ENCODE measurements at places on chromosomes 1 and 21.

- DNase-seq: no peak
Measured at GRCh38 chr1:161374373-161374772, 6.7 kb upstream of the CFAP126 start.

- DNase-seq: no peak
Measured at GRCh38 chr1:230425252-230426091, 660 bp downstream of the PGBD5 start.

DNA sequence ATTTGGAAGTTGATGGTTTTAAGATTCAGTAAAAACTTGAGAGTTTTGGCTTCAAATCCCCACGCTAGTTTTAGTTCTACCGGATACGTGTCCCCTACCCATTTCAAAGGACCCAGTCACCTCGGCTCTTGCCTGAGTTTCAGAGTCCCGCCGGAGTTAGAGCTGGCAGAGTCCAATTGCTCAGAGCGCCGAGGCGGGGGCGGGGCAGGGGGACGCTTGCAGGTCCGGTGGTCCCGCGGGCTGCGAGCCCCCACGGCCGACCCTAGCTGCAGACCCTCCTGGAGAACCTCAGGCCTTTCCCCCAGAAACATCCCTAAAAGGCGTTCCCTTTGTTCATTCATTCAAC is 765 bp upstream of the VPS45 start:
- DNase-seq: no peak

DNA sequence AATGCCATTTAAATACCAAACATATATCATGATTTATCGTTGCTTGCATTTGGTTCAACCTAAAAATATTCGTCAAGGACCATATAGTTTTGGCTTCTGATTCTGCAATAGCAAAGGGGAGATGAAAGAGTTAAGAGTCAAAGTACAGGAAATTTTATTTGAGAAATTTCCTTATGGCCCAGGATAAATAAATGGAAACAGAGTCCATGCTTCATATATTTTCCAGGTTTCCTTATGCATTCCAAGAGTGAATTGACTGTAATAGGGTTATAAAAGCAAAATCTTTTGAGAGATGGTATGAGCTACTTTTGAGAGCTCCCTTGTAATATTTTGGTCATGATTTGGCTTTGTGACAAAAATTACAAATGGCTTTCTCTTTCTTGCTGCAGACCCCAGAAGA is 140.1 kb downstream of the HMCN1 start:
- no peak for DNase-seq

GRCh38 chr1:17521946-17522612 is 17.4 kb upstream of the ARHGEF10L start:
- DNase-seq: no peak

DNA sequence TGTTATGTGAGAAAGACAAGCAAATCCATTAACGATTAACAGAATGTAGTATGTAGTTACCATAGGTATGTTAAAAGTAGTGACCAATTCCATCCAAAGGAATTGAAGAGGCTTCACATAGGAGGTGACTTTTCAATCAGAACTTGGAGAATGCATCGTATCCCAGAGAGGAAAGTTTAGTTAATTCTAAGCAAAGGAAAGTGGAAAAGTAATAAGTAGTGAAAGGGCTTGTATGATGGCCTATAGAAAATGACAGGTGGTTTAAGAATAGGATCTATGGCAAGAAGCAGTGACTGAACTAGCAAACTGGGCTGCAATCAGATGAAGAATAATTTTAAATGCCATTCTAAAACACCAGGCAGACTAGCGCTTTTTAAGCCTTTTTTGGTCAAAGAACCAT is 16.6 kb downstream of the SCMH1 start:
- no peak for DNase-seq

GRCh38 chr1:44696789-44697345 is 22.4 kb downstream of the ARMH1 start:
- DNase-seq: peak; percentile 36

DNA sequence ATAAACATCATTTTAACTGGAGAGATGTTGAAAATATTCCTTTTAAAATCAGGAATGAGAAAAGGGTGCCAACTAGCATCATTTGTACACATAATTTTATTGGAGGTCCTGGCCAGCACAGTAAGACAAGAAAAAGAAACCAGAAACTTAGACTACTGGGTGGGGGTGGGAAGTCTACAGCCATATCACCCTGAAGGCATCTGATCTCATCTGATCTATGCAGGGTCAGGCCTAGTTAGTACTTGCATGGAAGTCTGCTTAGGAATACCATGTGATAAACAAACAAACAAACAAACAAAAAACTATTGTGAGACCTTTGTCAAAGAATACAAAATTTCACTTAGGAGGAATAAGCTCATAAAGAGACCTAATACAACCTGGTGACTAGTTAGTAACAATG is 54.2 kb downstream of the EIF2B3 start:
- no peak for DNase-seq

DNA sequence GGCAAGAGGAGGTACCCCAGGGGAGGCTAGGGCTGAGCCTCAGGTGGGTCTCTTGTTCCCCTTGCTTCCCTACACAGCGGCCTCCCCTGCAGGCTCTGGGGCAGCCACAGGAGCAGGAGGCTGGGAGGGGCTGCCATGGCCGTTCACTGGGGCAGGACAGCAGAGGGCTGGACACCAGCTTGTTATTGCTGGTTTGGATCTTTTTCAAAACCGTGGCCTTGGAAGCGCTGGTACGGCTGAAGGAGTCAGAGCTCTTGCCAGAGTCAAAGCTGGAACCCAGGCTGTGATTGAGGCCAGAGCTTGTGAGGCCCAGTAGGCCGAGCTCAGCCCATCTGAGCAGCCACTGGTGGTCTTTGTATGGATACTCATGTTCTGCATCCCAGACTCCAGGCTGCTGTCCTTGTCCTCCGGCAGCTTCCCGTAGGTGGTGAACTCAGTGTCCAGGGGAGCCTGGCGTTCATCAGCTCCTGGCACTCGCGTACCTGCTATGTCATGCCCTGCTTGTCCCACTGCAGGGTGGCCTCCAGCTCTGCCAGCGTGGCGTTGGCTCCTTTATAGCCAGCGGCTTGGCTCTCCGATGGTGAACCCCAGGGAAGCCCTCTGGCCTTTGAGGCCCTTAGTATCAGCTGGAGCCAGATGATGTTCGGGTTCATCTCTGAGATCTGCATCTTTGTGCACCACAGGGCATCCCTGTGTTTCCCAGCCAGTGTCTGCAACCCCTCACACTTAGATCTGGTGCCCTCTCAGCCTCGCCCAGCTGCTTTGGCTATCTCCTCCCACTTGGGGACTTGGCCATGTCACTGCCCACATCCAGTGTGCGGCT is 40.3 kb upstream of the THEM4 start:
- no peak for DNase-seq

- DNase-seq: no peak
Measured at GRCh38 chr1:244820131-244820530, 15.3 kb upstream of the COX20 start.

GRCh38 chr1:64727861-64728260 is 17.0 kb upstream of the RAVER2 start:
- DNase-seq: no peak

GRCh38 chr21:41673071-41673470 is 93.8 kb downstream of the RIPK4 start:
- DNase-seq: no peak

DNA sequence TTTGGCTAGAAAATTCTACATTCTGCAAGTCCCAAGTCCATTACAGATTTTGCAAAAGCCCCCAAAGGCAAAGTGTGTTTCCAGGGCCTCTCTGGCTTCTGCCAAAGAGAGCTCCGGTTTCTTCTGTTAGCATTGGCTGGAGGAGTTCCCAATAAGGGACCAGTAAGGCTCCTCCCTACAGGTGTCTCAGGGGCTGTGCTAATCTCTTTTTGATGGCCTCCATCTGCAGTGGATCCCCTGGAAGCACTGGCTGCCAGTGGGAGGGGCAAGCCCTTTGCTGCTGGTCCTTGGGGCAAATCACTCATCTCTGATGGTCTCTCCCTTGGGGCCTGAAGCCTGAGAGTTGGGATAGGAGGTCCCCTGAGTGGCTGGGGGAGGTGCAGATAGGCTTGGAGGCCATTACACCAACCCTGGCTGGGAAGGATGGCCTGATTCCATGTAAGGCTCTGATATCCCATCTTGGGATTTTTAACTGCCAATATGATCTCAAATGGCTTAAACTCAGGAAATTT is 89.1 kb upstream of the USP24 start:
- DNase-seq: no peak

GRCh38 chr21:33238565-33239255 is 9.0 kb downstream of the IFNAR2 start:
- no peak for DNase-seq

DNA sequence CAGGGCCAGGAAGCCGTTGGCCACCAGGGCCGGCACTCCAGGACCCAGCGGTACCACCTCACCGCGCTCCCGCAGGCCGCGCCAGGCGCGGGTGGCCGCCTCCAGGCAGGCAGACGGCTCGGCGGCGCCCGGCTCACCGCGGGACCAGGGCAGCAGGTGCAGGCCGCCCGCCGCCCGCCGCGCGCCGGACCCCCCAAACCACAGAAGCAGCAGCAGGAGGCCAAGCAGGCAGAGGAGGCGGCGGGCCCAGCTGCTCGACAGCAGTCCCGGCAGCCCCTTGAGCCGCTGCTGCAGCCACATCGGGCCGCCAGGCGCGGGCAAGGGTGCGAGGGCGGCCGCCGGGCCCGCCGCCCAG is 312 bp downstream of the KIAA2013 start:
- DNase-seq: no peak

- DNase-seq: no peak
Measured at GRCh38 chr1:38151399-38151798, 104.8 kb upstream of the POU3F1 start.

DNA sequence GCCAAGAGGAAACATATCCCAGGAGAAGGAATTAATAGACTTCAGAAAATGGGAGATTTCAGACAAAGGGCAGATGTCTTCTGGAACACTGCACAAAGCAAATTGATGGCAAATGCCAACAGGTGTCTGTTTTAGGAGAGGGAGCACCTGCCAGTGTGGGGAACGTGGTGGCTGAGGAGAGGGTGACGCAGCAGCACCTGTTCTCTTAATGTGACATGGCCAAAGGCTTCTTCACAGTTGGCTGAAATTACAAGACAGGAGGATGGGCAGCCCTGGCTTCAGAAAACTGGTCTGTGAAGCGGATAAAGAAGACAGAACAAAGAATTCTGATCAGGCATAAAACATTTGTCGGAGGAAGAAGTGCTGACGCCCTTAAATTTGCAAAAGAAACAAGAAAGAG is 178.7 kb upstream of the RUNX1 start:
- DNase-seq: no peak

DNA sequence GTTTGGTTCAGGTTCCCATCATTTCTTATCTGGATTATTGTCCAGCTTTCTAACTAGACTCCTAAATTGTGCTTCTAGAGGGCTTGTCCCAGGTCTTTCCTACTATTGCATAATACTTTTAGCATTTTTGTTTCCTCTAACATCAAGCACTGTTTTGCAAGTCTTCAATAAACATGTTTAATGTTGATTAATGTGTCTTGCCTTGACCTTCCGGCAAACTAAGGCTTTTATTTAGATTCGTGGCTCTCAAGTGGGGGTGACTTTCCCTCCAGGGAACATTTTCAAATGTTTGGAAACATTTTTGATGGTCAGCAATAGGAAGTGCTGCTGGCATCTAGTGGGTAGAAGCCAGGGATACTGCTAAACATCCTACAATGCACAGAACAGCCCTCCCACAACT is 90.7 kb downstream of the RPE65 start:
- no peak for DNase-seq

- no peak for DNase-seq
Measured at GRCh38 chr1:193971595-193971994, 785.2 kb upstream of the B3GALT2 start.

GRCh38 chr21:33397717-33398116 is 5.5 kb upstream of the IFNGR2 start:
- DNase-seq: no peak

GRCh38 chr1:110298991-110299390 is 40.2 kb upstream of the RBM15 start:
- no peak for DNase-seq

- DNase-seq: no peak
Measured at GRCh38 chr1:184685116-184685515, 69.5 kb downstream of the EDEM3 start.
